HEK293T (cell line): ENCODE measurements at places on chromosomes 4 and X.

GRCh38 chr4:147367891-147368290 lies 113.0 kb upstream of the EDNRA start:
- no peak for DNase-seq

GRCh38 chr4:153808175-153808574 lies 19.3 kb upstream of the SFRP2 start:
- DNase-seq, result no peak

- DNase-seq, result no peak
These were observed 74.8 kb downstream of the STPG2 start for GRCh38 chr4:98068495-98068894.

DNA sequence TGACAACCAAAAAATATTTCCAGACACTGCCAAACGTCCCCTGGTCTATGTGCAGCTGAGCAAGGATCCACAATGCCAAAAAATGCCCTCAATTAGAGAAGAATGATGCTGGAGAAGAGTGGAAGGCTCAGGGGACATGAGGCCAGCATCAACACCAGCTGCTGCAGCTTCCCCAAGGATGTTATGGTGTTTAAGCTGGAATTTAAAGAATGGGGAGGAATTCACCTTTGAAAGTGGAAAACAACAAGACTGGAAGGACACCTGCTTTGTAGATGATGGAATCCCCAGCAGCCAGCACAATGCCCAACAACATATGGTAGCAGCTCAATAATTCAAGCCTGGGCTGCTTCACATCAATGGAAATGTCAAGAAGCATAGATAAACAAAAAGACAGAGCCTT lies 20.3 kb upstream of the SMPX start:
- no peak for DNase-seq

- DNase-seq, result no peak
These were observed 17.5 kb upstream of the FAM241A start for GRCh38 chr4:112127803-112128202.

DNA sequence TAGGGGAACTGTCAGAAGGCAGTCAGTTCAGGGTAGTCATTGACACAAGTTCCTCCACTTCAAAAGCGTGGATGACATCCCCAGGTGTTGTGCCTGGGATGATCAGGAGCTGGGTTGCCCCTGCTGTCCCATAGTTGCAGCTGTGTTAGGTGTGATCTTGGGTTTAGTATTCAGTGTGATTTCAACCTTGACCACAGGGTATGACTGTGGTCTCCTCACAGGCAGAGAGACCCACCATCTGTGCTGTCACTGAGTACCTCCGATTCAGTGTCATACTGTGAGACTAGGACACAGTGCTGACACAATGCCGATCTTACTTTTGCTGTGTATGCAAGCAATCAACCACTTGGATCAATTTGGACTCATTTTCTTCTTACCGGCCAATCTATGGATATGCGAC lies 25.2 kb downstream of the FOXR2 start:
- DNase-seq, result no peak

DNA sequence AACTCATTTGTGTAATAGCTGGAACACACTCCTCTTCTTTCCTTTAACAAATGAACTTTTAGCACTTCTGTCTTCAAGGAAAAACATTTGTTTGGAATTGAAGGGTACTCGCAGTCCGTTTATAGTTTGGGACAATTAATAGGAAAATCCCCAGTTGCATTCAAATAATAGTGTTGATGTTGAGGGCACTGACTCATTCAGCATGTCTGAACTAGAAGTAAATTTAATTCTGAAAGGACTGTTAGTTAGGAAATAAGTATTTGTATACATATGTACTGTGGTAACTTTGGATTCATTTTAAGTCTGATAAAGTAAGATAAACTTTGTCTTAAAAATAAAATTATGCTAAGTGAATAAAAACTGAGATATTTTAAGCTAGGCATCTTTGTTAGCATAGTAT lies 27.2 kb downstream of the FAM199X start:
- DNase-seq, result no peak

GRCh38 chrX:106959901-106960300 lies 39.7 kb downstream of the CLDN2 start:
- peak; percentile 51 for DNase-seq

- DNase-seq, result no peak
These were observed 57.8 kb downstream of the TMEM131L start for GRCh38 chr4:153523941-153524386.

- no peak for DNase-seq
These were observed 156.6 kb downstream of the ANKRD50 start for GRCh38 chr4:124555959-124556358.

DNA sequence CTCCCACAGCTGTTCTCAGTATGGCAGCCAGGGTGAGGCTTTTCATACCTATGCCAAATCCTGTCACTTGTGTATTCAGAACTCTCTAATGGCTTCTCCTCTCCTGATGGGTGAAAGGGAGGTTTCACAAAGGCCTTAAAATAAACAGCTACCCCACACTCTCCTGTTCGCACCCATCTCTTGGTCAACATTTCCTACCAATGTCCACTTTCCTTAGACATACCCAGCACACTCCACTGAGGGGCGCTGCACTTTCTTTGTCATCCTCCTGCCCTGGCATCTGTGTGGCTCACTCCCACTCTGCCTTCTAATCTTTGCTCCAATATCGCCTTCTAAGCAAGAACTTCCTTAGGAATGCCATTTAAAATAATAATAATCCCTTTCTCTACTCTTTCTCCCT lies 313.3 kb downstream of the PPP3CA start:
- DNase-seq, result peak; percentile 12

GRCh38 chr4:8778291-8778690 lies 93.3 kb downstream of the HMX1 start:
- DNase-seq, result no peak

- no peak for DNase-seq
These were observed 245.2 kb upstream of the DIPK2B start for GRCh38 chrX:45445745-45446412.
